ENCODE measurements at places on chromosomes 3 and 15.
A peak's percentile ranks its signal among the peaks of the same experiment; 100 is the strongest.

- no peak for DNase-seq
Observed at GRCh38 chr3:11847607-11848006, 922 bp upstream of the TAMM41 start.

GRCh38 chr3:171699601-171700000, 110.7 kb downstream of the PLD1 start:
- DNase-seq: no peak

DNA sequence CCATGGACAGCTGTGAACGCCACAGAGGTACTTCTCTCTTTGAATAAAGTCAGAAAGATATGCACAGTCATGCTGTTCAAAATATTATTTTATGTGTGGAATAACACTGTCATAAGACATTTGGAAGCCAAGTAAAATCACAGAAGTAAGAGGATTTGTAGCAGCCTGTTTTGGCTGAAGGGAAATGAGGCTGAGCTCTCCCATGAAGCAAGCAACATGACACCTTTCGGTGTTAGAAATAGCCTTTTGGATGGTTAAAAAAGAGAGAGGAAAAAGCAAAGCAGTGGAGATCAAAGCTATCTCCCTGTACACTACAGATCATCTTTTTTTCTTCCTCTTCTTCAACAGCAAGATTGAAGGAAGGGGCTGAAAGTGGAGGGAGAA, 755.3 kb downstream of the ROBO1 start:
- DNase-seq: no peak

GRCh38 chr15:73928241-73928579, 1.9 kb downstream of the LOXL1 start:
- DNase-seq: no peak

- no peak for DNase-seq
Observed at GRCh38 chr3:135759651-135760050, 205.9 kb upstream of the PPP2R3A start.

GRCh38 chr3:186097317-186097662, 11.6 kb downstream of the ETV5 start:
- no peak for DNase-seq

GRCh38 chr3:108329508-108329907, 33.2 kb downstream of the HHLA2 start:
- DNase-seq: no peak

DNA sequence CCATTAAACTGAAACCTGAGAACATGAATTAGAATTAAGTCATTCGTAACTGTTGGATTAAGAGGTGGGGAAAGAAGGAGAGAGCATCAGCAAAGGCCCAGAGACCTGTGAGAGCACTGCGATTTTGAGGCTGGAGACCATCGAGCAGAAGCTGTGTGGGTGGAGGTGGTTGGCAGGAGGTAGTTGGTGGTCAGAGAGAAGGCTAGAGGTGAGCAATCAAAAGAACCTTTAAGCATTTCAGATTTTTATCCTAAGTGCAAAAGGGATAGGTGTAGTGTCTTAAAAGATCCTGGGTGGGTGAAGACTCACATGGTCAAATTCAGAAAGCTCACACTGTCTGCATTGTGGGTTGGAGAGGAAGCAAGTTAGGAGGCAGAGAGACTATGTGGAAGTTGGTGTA, 65.1 kb upstream of the TEX264 start:
- DNase-seq: no peak

- no peak for DNase-seq
Observed at GRCh38 chr3:15471861-15472260, 44.5 kb downstream of the EAF1 start.

DNA sequence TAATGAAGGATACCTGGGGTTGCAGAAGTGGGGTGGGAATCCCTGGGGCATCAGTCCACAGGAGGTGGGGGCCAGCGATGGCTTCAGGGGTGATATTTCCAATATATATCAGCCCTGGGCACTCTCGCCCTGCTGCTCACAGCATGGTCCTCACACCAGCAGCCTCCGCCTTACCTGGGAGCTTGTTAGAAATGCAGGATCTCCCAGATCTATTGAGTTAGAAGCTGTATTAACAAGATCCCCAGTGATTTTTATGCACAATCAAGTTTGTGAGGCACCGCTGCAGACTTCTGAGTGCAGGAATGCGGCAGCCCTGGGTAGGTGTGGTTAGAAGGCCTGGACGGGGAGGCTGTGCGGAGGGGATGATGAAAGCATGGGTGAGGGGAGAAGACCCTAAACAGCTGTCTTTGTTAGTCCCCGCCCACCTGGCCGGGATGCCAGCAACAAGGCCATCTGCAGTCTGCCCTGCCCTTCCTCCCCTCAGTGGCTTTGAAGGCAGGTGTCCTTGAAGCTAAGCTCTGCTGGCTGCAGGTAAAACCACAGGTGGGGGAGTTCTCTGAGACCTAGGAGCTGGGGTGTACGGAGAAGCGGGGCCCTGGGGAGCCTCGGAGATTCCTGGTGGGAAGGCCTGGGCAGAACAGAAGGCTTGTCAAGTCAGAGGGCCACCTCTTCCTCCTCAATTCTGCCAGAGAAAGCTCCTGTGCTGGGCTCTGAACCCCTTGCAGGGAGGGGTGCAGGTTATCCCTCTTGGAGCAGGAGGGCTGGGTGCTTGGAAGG, 11.4 kb downstream of the FAM107A start:
- DNase-seq: no peak

DNA sequence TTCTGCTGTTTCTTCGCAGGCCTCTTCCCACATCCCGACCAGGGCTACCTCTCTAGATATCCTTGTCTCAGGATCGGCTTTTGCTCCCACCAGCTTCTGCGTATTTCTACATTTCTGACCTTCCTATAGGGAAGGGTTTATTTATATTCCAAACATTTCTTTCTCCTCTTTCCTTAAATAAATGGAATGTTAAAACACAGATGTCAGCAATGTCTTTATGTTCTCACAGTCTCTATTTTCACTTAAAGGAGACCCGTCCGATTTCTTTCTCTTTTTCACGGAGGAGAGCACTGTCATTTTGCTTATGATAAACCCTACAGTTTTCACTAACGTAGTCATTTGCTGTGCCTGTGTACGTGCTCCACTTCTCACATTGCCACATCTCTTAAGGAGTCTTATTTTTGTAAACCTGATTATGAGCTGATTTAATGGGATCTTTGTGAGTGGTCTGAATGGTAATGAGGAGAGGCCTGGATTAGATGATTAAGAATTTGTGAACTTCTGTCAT, 630 bp downstream of the KIF15 start:
- no peak for DNase-seq

DNA sequence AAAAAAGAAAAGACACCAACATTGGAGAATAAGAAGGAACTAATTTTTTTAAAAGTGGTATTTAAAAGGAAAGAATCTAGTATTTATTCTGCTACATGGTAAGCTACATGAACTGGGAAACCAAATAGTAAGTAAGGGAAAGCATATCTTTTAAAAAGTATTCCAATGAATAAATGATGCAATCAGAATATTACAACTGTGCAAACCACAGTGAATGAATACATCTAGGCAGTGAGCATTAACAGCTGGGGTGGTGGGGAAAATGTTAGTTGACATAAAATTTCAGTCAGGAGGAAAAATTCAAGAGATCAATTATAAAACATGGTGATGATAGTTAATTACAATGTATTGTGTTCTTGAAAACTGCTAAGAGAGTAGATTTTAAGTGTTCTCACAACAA, 16.9 kb downstream of the ICE2 start:
- DNase-seq: no peak

DNA sequence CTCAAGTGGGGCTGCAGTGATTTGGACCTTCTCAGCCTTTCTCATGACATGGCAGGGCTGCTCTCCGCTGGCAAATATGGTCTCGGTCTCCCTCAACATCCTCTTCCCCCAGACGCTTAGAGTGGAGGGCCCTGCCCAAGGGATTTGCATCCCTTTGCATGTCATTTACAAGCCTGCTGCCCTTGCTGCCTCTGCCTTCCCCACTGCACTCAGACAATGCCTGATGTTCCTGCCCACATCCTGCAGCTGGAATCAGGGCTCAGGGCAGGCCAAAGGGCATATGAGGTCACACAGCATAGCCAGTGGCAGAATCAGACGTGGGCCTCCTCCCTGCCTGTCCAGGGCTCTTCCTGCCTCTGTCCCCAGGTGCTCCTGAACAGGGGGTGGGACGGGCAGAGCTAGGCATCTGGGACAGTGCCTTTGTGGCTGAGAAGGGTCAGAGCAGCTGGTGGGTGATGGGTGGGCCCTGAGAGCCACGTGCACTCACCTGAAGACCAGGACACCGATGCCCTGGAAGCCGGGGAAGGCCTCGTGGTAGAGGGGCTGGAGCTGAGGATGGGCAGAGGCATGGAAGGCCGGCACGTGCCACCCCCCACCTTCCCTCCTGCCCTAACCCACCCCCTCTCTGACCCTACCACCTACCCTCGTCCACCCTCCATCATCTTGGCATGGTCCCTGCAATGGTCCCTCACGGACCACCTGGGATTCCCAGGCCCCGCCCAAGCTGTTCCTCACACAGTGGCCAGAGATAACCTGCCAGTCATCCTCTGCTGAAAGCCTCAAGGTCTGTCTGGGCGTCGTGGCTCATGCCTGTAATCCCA, 27.4 kb upstream of the GOLGA6C start:
- no peak for DNase-seq

DNA sequence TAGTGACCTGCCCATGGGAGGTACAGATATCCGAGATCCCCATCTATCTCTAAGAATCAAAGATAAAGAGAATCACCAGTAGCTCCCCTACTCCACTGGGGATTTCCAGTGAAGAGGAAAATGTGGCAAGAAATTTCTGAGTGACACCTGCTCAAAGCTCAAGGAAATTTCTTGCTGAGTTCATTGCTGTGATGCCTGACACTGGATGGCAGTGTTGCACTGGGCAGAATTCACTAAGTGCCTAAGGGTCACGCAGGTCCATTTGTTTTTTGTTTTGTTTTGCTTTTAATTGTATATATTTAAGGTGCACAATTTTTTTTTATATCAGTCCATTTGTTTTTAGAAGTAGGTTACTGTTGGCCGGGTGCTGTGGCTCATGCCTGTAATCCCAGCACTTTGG, 109.5 kb upstream of the KCNAB1 start:
- DNase-seq: no peak

GRCh38 chr15:31245135-31245689, 81.4 kb upstream of the KLF13 start:
- no peak for DNase-seq

DNA sequence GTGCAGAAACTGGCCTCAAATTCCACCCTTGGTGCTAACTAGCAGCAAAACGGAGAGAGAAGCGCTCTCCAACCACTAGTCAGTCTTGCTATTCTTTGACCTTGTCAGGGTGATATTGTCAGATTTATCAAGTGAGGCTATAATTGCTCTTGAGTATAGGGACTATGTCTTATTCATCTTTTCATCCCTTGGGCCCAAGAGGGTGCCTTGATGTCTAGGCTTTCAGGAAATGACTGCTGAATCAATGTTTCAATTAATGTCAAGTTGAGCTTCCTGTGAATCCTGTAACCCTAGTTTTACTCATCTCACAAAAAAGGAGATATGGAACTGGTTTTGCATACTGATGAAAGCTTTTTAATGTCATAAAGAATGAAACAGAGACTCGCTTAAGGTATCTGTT, 701.3 kb downstream of the EDEM1 start:
- DNase-seq: no peak

DNA sequence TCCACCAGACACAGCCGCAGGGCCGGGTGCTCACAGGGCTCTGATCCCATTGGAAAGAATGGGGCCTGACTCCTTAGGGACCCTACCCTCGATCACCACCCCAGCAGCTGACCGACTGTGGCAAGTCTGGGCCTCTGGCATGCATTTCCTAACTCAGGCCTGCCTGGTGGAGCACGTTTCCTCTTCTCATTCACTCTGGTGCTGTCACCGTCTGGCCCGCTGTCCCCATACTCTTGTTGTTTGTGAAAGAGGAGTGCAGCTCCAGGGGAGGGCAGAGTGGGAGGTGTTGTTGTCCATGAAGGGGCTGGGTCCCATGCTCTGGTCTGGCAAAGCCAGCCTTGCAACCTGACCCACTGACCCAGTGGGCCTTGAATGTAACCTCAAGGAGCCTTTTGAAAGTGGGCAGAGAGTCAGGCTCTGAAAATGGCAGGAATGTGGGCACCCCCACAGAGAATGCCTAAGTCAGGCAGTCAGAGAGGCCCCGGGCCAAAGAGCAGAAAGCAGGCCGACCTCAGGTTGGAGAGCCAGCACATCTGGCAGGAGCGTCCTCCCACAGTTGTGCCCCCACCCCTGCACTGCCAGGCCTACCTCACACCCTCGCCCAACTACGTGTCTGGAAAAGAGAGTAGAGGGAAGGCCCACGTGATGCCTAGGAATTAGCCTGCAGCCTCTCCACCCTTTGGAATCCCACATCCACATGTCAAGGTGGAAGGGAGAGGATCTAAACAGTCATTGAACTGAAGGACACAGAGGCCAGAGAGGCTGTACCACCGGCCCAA, 10.9 kb downstream of the SEMA7A start:
- peak; percentile 67 for DNase-seq

Measured in SW 1271 (cell line).